Muscle of back (tissue), 13 donors: ENCODE measurements at places on chromosomes 7 and 10.
A peak's percentile ranks its signal among the peaks of the same experiment; 100 is the strongest.

- DNase-seq = peak; percentile 41
These were observed 178.5 kb downstream of the NRP1 start for GRCh38 chr10:33155720-33156638.

DNA sequence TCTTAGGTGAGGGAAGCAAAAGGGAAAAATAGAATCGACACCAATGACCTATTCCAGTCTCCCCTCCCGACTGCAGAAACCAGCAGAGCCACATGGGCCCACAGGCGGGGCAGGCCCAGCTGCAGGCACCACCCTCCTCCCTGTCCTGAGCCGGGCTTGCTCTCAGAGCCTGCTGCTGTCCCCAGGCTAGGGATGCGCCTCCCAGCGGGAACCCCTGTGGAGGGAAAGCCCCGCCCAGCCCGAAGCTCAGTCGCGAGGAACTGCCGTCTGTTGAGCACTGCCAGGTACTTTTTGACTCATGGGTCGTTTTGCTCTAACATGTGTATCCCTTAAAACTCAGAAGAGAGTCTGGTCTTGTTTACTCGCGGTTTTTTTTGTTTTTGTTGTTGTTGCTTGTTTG is 124.5 kb upstream of the RET start:
- DNase-seq = peak; percentile 26

DNA sequence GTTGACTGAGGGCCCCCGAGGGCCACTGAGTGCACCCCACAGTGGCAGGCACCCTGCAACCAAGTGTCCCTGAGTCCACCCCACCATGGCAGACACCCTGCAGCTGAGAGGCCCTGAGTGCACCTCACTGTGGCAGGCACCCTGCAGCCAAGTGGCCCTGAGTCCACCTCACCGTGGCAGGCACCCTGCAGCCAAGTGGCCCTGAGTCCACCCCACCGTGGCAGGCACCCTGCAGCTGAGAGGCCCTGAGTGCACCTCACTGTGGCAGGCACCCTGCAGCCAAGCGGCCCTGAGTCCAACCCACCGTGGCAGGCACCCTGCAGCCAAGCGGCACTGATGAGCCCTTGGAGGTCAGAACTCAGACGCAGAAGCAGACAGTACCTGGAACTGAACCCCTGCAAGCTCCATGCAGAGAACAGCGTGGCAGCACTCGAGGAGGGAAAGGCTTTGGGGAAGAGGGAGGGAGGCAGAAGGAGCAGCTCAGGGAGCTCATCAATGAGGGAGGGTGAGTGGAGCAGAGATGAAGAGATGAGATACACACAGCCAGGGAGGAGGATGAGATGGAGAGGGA is 156.5 kb downstream of the WDR37 start:
- DNase-seq = no peak

- DNase-seq = no peak
These were observed 509 bp downstream of the AHR start for GRCh38 chr7:17298840-17299482.

- peak; percentile 9 for DNase-seq
These were observed 90.3 kb downstream of the FRMPD2 start for GRCh38 chr10:48184224-48184623.

DNA sequence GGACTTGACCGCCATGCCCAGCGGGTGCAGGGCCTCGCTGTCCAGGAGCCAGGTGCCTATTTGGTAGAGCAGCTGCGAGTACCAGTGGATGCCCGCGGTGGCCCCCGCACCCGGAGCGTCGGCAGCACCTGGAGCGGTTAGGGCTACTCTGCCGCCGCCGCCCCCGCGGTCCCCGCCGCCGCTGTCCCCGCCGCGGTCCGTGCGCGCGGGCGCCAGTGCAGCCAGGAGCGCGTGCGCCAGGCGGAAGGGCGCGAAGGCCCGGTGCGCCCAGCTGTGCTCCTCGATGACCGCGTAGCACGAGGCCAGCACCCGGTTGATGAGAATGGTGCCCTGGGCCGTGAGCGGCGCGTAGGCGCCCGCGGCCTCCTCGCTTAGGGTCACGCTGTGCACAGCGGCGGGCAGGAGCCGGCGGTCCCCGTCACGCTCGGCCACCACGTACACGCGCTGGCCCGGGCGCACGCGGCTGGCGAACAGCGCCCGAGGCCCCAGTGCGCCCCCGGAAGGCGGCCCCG is 9.3 kb downstream of the SHH start:
- DNase-seq = no peak

GRCh38 chr10:93751832-93752231 is 5.9 kb upstream of the LGI1 start:
- DNase-seq = peak; percentile 56

- no peak for DNase-seq
These were observed 21.4 kb upstream of the MGMT start for GRCh38 chr10:129445436-129446182.

DNA sequence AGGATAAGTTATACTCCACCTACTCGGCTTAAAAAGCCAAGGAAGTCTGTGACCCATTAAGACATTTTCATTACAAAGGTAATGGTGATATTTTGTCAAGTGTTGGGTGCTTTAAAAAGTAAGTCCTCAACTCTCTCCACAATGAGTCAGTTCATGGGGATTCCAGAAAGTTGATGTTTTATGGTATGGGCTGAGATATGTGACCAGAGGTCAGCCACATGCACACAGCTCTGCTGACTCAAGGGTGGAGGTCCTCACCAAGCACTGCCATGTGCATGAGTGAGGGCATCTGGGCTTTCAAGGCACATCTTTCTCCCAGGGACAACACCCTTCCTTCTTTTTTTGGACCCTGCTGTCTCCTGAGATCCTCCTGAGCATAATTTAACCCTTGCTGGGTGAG is 292.9 kb downstream of the PTEN start:
- no peak for DNase-seq

GRCh38 chr7:133121175-133121844 is 39.4 kb upstream of the CHCHD3 start:
- no peak for DNase-seq

DNA sequence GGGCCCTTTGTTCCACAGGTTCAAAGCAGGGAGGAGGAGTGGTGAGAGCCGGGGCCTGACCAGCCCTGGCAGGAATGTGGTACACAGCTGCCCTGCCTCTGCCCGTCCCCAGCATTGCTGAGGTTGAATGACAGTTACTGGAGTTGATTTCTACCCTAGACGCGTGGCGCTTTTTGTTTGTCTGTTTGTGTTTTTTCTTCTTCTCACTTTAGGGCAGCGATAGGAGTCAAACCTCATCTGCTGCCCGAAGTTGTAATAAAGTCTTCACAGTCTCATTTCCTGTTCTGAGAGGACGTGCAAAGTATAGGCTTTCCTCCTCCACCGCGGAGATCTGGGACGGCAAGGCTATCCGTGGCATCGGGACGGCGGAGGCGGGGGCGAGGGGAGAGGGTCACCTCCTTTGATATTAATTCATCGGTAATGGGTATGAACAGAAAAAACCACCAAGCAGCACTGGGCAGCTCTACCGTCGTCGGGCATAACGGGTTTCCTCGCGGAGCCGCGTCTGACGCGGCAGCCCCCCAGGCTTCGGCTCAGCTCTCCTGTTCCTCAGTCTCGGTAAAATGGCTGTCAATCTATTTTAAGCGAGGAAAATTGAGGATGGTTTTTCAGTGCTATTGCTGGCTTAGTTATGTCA is 160.8 kb downstream of the LRMDA start:
- DNase-seq = no peak

GRCh38 chr7:63070696-63071095 is 928.0 kb upstream of the ZNF722 start:
- DNase-seq = no peak

DNA sequence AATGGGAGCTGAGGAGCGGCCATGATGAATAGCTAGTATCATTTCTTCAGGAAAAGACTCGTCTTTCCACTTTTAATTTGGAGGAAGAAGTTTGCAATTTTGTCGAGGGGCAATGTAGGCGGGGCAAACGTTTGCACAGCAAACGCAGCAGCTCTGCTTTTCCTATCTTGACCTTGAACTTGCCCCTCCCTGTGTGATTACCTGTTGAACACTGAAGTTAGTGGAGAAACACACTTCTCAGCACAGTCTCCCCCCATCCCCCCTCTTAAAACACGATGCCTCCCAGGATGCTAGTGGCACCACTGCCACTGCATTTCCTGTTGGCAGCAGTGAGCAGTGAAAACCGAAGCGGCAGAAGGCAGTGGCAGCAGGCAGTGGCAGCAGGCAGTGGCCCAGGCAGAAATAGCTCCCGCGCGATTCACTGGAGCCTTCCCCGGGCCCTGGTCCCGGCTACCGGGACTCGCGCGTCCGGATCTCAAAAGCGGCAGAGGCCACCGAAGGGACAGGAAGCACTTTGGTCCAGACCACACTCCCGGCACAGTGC is at the start of gene EPDR1:
Gene EPDR1, plus strand, starts transcription at position 336 of the 544 bp plus-strand sequence. CDS start 300 bp downstream, outside the sequence.
- peak; percentile 85 for DNase-seq

- no peak for DNase-seq
These were observed 60.8 kb downstream of the PHTF2 start for GRCh38 chr7:77859343-77859742.

DNA sequence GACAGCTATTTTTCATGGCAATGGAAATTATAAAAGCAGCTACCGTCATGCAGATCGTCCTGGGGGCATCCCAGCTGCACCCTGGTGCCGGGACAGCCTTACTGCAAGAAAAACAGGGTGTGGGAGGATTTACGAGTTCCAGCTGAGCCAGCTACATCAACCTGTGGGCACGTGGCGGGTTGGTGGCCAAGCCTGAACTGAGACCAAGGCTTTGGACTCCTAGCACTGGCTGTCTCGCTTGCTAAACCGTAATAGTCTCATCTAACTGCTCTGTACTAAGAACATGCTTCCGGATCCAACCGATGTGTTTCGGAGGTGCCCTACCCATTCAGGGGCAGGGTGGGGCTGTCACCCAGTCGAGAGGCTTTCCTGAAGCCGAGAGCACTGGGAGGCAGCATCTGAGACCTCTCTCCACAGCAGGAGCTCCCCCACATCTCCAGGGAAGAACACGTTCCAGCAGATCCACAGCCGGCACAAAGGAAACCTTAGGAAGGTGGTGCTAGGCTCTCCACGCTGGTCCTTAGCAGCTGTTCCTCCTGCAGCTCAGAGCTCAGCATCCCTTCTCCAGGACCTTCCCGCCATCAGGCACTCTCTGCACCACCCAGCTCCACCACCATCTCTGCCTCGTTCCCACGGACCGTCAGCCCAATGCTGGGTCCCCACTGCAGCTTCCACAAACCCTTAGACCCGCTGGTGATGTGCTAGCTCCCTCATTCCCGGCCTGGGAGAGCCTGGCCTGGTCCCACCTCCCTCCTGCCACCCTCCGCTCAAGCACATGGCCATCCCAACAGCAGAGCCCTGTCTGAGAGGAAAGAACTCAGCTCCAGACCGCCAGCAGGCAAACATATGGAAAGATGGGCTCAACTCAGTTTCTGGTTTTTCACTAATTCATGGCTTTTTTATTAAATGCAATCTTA is 158.5 kb downstream of the PTPRN2 start:
- no peak for DNase-seq

GRCh38 chr7:157515342-157516041 is 178.7 kb downstream of the DNAJB6 start:
- no peak for DNase-seq

- DNase-seq = no peak
These were observed 87.6 kb downstream of the NOD1 start for GRCh38 chr7:30390736-30391636.

DNA sequence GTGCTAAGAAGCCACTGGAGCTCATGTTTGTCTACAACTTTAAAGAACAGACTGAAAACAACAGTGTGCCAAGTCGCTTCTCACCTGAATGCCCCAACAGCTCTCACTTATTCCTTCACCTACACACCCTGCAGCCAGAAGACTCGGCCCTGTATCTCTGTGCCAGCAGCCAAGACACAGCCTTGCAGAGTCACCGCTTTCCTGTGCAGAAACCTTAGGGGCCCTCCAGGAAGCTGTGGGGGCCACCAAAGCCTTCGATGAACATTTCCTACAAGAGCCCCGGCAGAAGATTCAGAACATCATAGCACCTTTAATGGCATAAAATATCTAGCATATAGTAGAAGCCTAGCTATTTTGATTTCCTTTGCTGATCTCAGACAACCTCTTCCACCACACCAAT is 88.0 kb upstream of the PRSS58 start:
- no peak for DNase-seq

- DNase-seq = no peak
These were observed 169.0 kb downstream of the AKR1D1 start for GRCh38 chr7:138245216-138245615.

DNA sequence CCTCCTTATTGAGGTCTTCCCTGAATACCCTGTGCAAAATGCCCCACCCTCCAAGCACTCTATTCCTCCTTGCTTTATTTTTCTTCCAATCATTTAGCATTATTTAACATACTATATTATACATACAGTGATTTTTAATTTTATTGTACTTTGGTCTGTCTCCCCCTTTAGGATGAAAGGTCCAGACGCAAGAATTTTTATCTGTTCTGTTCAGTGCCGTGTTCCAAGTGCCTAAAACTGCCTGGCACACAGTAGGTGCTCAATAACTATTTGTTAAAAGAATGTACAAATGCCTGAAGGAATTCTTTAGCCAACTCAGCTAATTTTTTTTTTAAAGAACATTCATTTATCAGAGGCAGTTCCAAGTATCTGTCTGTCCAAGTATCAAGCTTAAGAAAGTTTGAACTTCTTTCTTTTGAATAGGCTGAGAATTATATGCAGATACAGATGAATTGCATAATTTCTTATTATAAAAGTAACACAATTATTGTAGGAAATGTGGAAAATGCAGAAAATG is 34.1 kb upstream of the SLC25A13 start:
- DNase-seq = no peak

DNA sequence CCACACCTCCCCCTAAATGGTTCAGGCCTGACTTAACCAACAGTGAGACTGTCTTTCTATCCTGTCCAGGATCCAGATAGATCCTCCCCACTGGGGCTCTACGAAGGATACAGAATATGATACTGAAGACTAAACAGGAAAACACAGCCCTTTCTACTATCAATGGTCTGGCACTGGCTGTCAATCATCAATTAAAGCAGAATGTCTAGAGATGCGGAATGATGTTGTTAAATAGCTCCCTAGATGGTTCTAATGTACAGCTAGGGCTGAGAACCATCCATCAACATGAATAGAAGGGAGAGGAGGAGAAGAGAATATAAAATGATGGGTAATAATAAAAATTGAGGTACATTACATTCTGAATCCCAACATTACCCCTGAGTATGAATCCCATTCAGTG is 314.3 kb upstream of the CELF2 start:
- DNase-seq = no peak

GRCh38 chr10:63261496-63261895 is 128.4 kb downstream of the NRBF2 start:
- DNase-seq = no peak

GRCh38 chr7:128701062-128701785 is 29.1 kb downstream of the GARIN1A start:
- DNase-seq = no peak

GRCh38 chr7:40232242-40232893 is 97.6 kb downstream of the SUGCT start:
- DNase-seq = peak; percentile 69
